ENCODE measurements at places on chromosomes 7 and 10.

GRCh38 chr7:115271332-115272235 is 349.7 kb downstream of the MDFIC start:
- no peak for DNase-seq

DNA sequence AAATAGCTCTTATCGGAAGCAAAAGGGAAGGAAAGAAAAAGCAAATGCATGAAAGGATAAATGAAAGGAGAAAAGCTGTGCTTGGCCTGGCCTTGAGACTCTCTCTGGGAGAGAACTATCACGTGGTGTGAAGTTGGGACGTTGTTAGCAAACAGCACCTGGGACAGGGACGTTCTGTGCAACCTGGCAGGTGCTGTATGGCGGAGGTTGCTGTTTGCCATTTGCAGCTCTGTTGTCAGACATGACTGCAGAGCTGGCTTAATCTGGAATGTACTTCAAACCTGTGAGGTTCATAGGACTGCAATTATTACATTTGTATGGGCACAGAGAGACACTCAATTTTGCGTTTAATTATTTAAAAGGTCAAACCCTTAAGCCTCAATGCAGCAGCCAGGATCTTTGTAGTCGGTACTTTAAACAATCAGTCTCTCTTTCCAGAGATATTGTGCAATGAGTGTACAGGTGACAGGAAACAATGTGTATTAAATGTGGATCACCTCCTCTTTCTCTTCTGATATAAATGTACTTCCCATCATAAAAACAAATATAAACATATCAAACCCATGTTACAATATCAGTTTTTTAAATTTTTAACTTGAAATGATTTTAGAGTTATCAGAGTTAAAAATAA is 800.5 kb upstream of the KCND2 start:
- DNase-seq, result peak; percentile 89

- DNase-seq, result no peak
Observed at GRCh38 chr7:24703296-24703695, 54.0 kb downstream of the GSDME start.

DNA sequence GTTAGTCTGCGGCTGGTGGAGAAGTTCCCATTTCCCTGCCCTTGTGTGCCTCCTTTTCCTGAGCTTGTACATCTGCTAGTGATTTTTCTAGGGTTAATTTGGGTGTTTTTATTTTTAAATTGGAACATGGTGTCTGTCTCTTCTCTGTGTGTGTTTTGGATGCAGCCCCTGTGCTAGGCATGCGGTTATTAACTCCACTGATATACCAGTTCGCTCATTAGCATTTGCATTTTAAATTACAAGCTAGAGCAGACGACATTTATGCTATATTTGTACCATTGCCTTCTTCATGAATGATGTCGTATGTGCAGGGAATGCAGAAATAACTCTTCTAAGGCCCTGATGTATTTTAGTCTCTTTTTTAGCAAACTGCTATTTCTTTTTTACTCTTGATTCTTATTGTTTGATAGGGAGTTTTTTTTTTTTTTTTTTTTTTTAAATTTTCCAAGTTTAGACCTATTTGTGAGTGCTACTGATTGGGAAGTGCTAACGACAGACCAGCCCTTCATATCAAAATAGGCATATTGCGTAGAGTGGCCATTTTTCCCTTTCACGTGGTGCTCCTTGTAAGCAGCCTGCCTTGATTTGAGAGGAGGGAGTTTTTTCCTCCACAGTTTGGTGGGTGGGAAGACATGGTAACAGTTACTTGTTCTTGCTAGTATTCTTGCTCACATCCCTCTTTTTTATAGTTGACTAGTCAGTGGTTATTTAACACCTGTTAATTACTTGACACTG is 89.6 kb downstream of the LRRC4 start:
- DNase-seq, result no peak

GRCh38 chr10:59299933-59300332 is 62.4 kb downstream of the FAM13C start:
- DNase-seq, result no peak

Measured in SHP77 treated with DMSO at 0.1 percent for 48 hours (cell line).